ENCODE measurements at places on chromosomes 16 and 17. TPM values are rescaled to one million over a fixed set of nuclear protein-coding genes. Genes with fewer than 3 reads are reported as not detected.

- H3K36me3 ChIP-seq: no peaks in the 10 kb centered on the region
- no peak overlapping the region for H3K27ac ChIP-seq
- DNase-seq: no peak
- H3K27me3 ChIP-seq: no peaks in the 10 kb centered on the region
Measured at GRCh38 chr17:35614810-35615209, 27.7 kb downstream of the AP2B1 start.

GRCh38 chr17:10139577-10139976 lies 58.8 kb downstream of the GAS7 start:
- no peaks in the 10 kb centered on the region for H3K4me1 ChIP-seq
- DNase-seq: no peak
- H3K36me3 ChIP-seq: no peaks in the 10 kb centered on the region
- H3K27ac ChIP-seq: no peak overlapping the region
- no peaks in the 10 kb centered on the region for H3K27me3 ChIP-seq

- no peak overlapping the region for H3K27ac ChIP-seq
- H3K4me3 ChIP-seq: no peak overlapping the region
- H3K36me3 ChIP-seq: no peaks in the 10 kb centered on the region
- DNase-seq: no peak
Measured at GRCh38 chr17:39763051-39763820, 25.5 kb downstream of the GRB7 start.

DNA sequence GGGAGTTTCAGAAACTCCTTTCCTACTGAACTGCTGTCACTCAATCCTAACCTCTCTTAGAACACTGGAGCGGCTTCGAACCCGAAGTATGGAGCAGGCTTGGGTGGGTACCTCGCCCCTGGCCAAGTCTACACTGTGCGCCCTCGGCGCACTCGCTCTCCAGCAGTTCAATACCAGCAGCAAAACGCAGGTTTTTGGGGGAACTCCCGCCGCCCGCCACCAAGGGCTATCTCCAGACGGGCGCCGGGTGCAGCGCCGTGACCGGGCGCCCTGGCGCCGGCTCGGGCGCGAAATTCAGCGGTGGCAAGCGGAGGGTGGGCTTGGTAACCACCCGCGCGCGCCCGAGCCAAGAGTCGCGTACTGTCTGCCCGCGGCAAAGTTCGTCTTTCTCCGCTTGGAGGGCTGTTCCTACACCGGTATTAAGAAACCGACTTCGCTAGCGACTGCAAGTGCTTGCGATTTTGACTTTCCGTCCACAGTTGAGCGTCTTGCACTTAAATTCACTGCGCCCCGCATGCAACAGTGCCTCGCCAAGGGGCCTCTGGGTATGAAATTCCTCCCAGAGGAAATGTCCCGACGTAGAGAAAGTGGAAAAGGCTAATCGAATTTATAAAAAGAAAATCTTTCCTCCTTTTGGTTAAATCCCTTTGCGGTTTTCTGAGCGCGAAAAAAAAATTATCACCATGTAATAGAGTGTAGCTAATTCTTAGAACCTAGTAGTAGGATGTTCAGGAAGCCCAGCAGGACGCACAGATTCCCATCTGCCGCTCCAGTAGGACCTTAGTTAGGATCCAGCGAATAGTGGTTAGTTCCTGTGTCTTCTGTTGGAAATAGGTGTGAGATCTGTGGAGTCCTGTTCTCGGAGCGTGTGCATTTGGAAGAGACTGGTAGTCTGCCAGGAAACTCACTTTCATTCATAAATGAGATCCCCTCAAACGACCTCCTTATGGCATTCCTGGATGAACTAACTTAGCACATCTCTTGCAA lies 5.0 kb upstream of the SALL1 start:
- H3K36me3 ChIP-seq: no peaks in the 10 kb centered on the region
- no peak for DNase-seq
- H3K27ac ChIP-seq: no peak overlapping the region
- H3K27me3 ChIP-seq: peaks cover 69% of the 10 kb centered on the region
- no peaks in the 10 kb centered on the region for H3K4me1 ChIP-seq
- H3K4me3 ChIP-seq: peak overlapping the region; percentile 36

- H3K4me1 ChIP-seq: no peaks in the 10 kb centered on the region
- DNase-seq: no peak
- H3K36me3 ChIP-seq: no peaks in the 10 kb centered on the region
- H3K4me3 ChIP-seq: no peak overlapping the region
Measured at GRCh38 chr17:28904800-28905199, 1.9 kb upstream of the DHRS13 start.

- no peak overlapping the region for H3K4me3 ChIP-seq
- H3K27me3 ChIP-seq: no peaks in the 10 kb centered on the region
Measured at GRCh38 chr17:73647301-73647695, 3.1 kb upstream of the SDK2 start.

- no peak for DNase-seq
- no peak overlapping the region for H3K4me3 ChIP-seq
- H3K4me1 ChIP-seq: no peaks in the 10 kb centered on the region
- no peaks in the 10 kb centered on the region for H3K36me3 ChIP-seq
- H3K27me3 ChIP-seq: peaks cover 22% of the 10 kb centered on the region
Measured at GRCh38 chr17:82388223-82388921, 16.8 kb downstream of the UTS2R start.

DNA sequence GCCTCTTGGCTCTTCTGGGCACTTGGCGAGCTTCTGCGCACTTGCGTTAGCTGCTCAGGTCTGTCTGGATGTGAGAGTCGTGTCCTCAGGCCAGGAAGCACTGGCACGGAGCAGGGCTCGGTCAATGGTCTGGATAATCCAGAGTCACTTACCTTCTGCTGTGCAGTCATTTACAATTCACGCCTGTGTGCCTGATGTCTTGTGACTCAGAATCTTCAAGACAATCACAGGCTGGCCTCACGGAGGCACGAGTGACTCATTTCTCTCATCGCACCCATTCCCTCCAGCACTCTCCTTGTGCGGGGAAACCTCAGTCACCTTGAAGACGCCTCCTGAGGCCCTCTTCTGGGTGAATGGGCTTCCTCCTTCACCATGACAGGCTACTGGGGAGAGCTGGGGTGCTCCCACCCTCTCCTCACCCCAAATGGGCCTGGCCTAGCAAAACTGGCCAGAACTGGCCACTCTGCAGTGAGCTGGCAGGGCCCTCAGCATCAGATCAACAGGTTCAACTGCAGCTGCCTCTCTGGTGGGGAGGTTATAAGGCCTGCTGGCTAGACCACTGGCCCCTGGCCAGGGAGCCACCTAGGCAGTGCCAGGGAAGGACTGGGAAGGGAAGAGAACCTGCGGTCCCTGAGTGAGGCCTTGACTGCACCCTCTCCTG lies 1.9 kb upstream of the CAPN15 start:
- no peaks in the 10 kb centered on the region for H3K27me3 ChIP-seq
- H3K36me3 ChIP-seq: no peaks in the 10 kb centered on the region
- H3K27ac ChIP-seq: peak overlapping the region; percentile 97
- peak overlapping the region; percentile 81 for H3K4me3 ChIP-seq

DNA sequence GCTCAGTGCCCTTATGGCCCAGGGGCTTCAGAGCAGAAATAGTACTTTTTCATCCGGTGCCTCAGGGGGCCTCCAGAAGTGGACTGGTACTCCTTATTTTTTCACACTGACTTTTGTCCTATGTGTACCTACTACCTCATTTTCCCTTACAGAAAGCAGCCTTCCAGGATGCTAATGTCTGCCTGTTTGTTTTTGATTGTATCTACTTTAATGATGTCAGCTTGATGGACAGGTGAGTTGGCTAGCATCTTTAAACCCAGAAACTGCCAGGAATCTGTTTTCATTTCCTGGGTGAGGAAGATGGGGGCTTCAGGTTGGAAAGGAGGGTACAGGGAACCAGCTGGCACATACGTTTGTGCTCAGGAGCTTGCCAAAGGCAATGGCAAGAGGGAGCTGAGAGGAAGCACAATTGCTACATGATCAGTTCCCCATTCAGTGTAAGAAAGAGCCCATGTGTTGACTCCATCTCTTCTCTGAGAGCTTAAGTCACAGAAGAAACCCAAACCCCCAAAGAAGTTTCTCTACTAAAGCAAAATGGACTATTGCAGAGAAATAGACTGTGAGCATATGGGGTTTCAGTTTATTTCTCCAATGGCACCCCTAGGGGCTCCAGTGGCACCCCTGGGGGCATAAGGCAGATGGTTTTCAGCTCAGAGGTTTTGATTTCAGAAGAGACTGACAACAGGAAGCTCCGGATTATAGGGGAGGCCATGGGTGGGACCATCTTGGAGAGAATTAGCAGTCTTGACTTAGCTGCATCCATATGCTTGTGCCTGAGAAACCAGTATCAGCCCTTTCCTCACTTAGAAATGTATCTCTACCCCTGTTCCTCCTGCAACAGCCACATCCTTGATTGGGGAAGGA lies 16.3 kb downstream of the LIG3 start:
- peak overlapping the region; percentile 75 for H3K27ac ChIP-seq
- no peaks in the 10 kb centered on the region for H3K27me3 ChIP-seq
- no peaks in the 10 kb centered on the region for H3K36me3 ChIP-seq
- peaks cover 9% of the 10 kb centered on the region for H3K4me1 ChIP-seq
- H3K4me3 ChIP-seq: no peak overlapping the region
- DNase-seq: no peak

- DNase-seq: no peak
- no peaks in the 10 kb centered on the region for H3K36me3 ChIP-seq
- peak overlapping the region; percentile 92 for H3K4me3 ChIP-seq
- H3K27me3 ChIP-seq: no peaks in the 10 kb centered on the region
- H3K27ac ChIP-seq: peak overlapping the region; percentile 95
Measured at GRCh38 chr16:85555719-85556455, 57.2 kb upstream of the GSE1 start.

DNA sequence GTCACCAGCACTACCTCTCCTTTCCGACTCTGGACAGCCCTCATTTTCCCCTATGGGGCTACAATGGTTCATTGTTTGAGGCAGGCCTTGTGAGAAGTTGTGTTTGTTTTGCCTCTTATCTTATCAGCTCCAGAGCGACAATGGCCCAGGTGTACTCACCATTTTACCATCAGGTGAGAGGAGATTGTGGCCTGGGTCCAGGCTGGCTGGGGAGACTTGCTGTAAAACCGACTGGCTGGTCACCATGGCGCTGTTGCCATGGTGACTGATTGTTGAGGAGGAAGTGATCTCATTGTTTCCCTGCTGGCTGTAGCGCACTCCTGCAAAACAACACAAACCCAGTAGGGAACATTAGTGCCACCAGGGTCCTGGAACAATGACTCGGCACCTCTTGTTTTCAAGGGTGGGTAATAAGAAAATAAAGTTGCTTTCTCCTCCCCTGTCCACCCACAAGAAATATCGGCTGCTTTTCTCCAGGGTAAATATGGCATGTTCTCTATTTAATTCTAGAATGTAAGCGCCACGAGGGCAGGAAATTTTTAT lies 34.4 kb downstream of the HNF1B start:
- no peaks in the 10 kb centered on the region for H3K4me1 ChIP-seq
- no peaks in the 10 kb centered on the region for H3K36me3 ChIP-seq
- no peak overlapping the region for H3K27ac ChIP-seq

- no peaks in the 10 kb centered on the region for H3K36me3 ChIP-seq
- no peak overlapping the region for H3K27ac ChIP-seq
- H3K4me3 ChIP-seq: no peak overlapping the region
- H3K27me3 ChIP-seq: peaks cover 3% of the 10 kb centered on the region
- no peak for DNase-seq
- no peaks in the 10 kb centered on the region for H3K4me1 ChIP-seq
Measured at GRCh38 chr16:9256196-9256595, 164.8 kb downstream of the HAPSTR1 start.

DNA sequence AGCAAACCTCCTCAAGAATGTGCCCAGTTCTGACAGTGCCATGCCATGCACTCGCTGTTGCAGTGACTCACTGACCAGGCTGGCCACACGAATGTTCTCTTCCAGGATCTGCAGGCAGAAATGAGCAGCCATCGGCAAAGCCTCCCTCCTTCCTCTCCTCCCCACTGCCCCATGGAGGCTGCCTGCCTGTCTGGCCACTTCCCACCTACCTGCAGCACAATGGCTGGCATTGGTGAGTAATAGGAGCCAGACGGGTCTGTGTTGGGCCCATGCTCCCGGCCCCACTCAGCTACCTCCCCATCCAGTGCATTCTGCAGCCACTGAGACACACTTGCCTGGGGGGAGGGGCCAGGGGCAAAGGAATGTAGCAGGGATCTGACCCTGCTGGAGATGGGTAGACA lies 2.8 kb upstream of the MATCAP1 start:
- H3K4me3 ChIP-seq: no peak overlapping the region
- H3K27me3 ChIP-seq: no peaks in the 10 kb centered on the region
- no peak for DNase-seq
- no peaks in the 10 kb centered on the region for H3K36me3 ChIP-seq

DNA sequence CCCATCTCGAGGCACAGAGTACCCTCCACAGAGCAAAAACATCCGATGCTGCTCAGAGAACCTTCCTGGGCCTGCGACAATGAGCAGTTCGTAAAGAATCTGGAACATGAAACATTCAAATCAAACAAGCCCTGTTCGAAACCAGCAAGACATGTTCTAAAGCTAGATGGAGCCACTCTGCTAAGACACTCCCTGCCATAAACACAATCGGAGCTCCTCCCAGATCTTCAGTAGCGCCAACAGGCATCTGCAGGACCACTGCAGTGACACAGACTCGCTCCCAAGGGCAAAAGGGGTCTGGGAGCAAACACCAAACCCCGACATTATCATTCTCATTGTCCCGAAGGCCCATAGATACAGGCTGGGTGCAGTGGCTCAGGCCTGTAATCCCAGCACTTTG lies 108.7 kb downstream of the ZFHX3 start:
- peak overlapping the region; percentile 46 for H3K4me3 ChIP-seq
- no peaks in the 10 kb centered on the region for H3K27me3 ChIP-seq
- H3K36me3 ChIP-seq: no peaks in the 10 kb centered on the region
- DNase-seq: no peak
- peak overlapping the region; percentile 81 for H3K27ac ChIP-seq
- no peaks in the 10 kb centered on the region for H3K4me1 ChIP-seq

- H3K36me3 ChIP-seq: no peaks in the 10 kb centered on the region
- no peak for DNase-seq
- H3K27ac ChIP-seq: no peak overlapping the region
- no peaks in the 10 kb centered on the region for H3K27me3 ChIP-seq
Measured at GRCh38 chr17:57623620-57624019, 121.5 kb downstream of the CCDC182 start.

GRCh38 chr16:56974549-56975300 lies 13.0 kb downstream of the CETP start:
- no peaks in the 10 kb centered on the region for H3K4me1 ChIP-seq
- no peaks in the 10 kb centered on the region for H3K27me3 ChIP-seq
- no peak for DNase-seq
- no peaks in the 10 kb centered on the region for H3K36me3 ChIP-seq
- H3K4me3 ChIP-seq: no peak overlapping the region

- no peak for DNase-seq
- no peak overlapping the region for H3K4me3 ChIP-seq
- H3K27ac ChIP-seq: no peak overlapping the region
- H3K36me3 ChIP-seq: no peaks in the 10 kb centered on the region
Measured at GRCh38 chr17:5873781-5874180, 196.4 kb upstream of the WSCD1 start.

- no peak overlapping the region for H3K4me3 ChIP-seq
- no peaks in the 10 kb centered on the region for H3K4me1 ChIP-seq
- H3K27ac ChIP-seq: no peak overlapping the region
- DNase-seq: no peak
Measured at GRCh38 chr16:73280388-73280787, 232.5 kb upstream of the ZFHX3 start.

Gene ENPP7
- not detected for total RNA-seq

Gene HELZ
- 66.5 TPM for total RNA-seq

Gene TP53TG3D
- 1.6 TPM for total RNA-seq

Gene CDRT4
- 3.8 TPM for total RNA-seq

Gene GRB7
- 27.9 TPM for total RNA-seq

Gene NKD1
- 1.3 TPM for total RNA-seq

Gene CCR7
- 0.16 TPM for total RNA-seq

Gene CHD9NB
- 16.4 TPM for total RNA-seq

All from breast epithelium (tissue), 4 donors.